ENCODE measurements at places on chromosomes 2 and 18.
A peak's percentile ranks its signal among the peaks of the same experiment; 100 is the strongest.

GRCh38 chr18:25334588-25334987, 17.4 kb downstream of the ZNF521 start:
- H3K4me3 ChIP-seq = no peak overlapping the region
- H3K4me1 ChIP-seq = peaks cover 21% of the 10 kb centered on the region
- peaks cover 2% of the 10 kb centered on the region for H3K36me3 ChIP-seq
- H3K27me3 ChIP-seq = no peaks in the 10 kb centered on the region
- no peak overlapping the region for H3K27ac ChIP-seq

DNA sequence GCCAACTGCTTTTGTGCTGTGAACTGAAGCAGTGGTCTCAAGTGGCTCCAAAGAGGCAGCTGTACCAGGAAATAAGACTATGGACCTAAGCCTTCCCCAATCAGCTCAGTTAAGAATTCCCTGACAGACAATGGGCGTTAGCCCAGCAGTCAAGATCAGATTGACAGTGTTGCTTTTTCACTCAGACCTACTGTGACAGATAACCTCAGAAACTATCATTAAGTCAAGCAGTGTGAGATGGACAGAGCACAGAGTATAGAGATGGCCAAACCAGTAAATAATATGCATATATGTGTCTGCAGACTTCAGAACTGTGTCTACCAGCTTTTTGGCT, 215.3 kb downstream of the ZFP36L2 start:
- H3K27me3 ChIP-seq = no peaks in the 10 kb centered on the region
- no peak overlapping the region for H3K27ac ChIP-seq
- H3K4me1 ChIP-seq = no peaks in the 10 kb centered on the region

GRCh38 chr2:163878718-163879117, 142.9 kb upstream of the FIGN start:
- H3K27ac ChIP-seq = no peak overlapping the region
- no peak for DNase-seq
- no peaks in the 10 kb centered on the region for H3K27me3 ChIP-seq

- H3K36me3 ChIP-seq = no peaks in the 10 kb centered on the region
- H3K4me3 ChIP-seq = no peak overlapping the region
- H3K27ac ChIP-seq = no peak overlapping the region
- H3K4me1 ChIP-seq = no peaks in the 10 kb centered on the region
- H3K27me3 ChIP-seq = no peaks in the 10 kb centered on the region
Observed at GRCh38 chr2:77831898-77832297, 309.7 kb upstream of the LRRTM4 start.

GRCh38 chr2:191907545-191907944, 60.7 kb upstream of the CAVIN2 start:
- no peak overlapping the region for H3K27ac ChIP-seq
- no peak overlapping the region for H3K4me3 ChIP-seq
- no peak for DNase-seq

DNA sequence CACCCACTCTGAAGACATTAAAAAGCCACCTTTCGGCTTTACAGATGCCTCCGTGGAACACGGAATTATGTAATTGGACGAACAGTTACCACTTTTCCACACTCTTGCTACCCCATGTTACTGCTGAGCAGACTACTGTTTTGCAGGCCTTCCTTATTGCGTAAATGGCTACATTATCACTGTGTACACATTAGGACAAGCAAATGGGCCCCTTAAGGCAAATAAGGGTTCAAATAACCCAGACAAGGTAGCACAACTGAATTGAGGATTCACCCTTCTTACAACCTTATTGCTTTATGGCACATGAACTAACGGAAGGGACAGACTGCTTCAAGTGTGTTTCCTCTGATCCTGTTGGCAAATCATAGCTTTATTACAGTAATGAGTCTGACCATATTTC, 832.2 kb upstream of the FANCL start:
- no peaks in the 10 kb centered on the region for H3K36me3 ChIP-seq
- H3K27ac ChIP-seq = no peak overlapping the region
- H3K4me1 ChIP-seq = peaks cover 6% of the 10 kb centered on the region
- H3K4me3 ChIP-seq = no peak overlapping the region
- H3K27me3 ChIP-seq = peaks cover under 1% of the 10 kb centered on the region
- no peak for DNase-seq

GRCh38 chr2:118989481-118989880, 47.5 kb downstream of the MARCO start:
- peaks cover 15% of the 10 kb centered on the region for H3K27me3 ChIP-seq
- H3K27ac ChIP-seq = no peak overlapping the region
- DNase-seq = no peak
- H3K4me1 ChIP-seq = no peaks in the 10 kb centered on the region
- H3K4me3 ChIP-seq = no peak overlapping the region
- H3K36me3 ChIP-seq = no peaks in the 10 kb centered on the region

DNA sequence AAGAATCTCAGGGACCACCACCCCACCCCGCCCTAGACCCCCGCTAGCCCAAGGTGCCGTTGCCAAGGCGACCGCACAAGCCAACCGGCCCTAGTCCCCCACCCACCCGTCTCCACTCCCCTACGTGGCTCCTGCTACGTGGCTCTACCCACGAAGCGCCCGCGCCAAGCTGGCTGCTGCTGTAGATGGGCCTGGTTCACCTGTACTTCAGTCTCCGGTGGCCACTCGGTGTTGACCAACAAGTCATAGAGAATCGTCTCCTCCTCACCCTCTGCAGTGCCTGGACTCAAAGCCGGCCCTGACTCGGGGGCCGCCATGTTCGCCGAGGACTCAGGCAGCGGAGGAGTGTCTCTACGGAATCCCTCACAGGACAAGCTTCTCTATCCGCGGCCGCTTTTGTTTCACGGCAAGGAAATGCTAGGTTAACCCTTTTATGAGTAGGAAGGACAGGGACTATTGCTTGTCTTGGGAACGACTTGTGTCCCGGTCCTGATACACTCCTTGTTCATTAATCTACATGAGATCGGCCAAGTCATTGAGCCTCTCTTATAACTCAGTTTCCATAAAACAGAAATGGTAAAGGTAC, at the start of gene NBAS:
TSS of gene NBAS (minus strand) at position 347 of the 586 bp plus-strand sequence. CDS start at position 317, 30 bp downstream.
- H3K27ac ChIP-seq = peak within 1 kb of the TSS; percentile 99
- peaks cover 8% of the 10 kb centered on the region for H3K27me3 ChIP-seq
- H3K36me3 ChIP-seq = no peaks in the 10 kb centered on the region

DNA sequence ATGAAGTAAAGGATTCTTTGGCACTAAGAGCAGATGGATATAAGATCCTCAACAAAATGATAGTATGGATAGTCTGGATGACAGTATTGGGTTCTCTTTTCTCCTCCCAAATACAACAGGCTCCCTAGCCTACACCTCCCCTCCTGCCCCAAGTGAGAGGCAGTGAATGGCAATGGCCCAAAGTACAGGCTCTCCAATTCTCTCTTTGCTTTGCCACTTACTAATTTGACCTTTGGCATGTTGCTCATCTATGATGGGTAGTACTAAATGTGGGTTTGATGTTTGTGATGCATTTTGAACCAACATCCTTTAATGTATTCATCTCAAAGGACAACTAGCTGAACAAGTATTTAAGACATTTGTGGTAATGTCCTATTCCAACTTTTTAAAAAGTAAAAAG, 65.9 kb downstream of the EIF5B start:
- no peaks in the 10 kb centered on the region for H3K27me3 ChIP-seq
- H3K4me1 ChIP-seq = no peaks in the 10 kb centered on the region
- H3K27ac ChIP-seq = no peak overlapping the region
- no peak for DNase-seq
- H3K36me3 ChIP-seq = peaks cover 39% of the 10 kb centered on the region

DNA sequence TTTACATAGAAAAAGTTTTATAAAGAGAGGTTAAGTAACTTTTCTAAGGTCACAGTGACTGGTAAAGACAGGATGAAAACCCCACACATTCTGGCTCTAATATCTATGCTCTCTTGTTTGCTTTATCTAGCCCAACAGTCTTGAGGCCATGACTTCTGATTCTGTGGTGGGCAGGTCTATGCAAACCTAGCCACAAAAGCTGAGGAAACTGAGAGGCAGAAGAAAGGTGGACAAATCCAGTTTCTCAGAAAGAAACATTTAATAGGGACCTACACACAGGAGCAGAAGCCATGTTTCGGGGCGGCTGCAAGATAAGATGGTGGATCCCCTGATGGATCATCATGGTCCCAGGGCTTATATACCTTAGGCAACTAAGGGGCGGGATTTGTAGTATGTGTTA, 21.8 kb downstream of the HSPD1 start:
- no peaks in the 10 kb centered on the region for H3K4me1 ChIP-seq
- no peak overlapping the region for H3K27ac ChIP-seq
- H3K36me3 ChIP-seq = peaks cover 8% of the 10 kb centered on the region
- no peak overlapping the region for H3K4me3 ChIP-seq
- H3K27me3 ChIP-seq = no peaks in the 10 kb centered on the region

DNA sequence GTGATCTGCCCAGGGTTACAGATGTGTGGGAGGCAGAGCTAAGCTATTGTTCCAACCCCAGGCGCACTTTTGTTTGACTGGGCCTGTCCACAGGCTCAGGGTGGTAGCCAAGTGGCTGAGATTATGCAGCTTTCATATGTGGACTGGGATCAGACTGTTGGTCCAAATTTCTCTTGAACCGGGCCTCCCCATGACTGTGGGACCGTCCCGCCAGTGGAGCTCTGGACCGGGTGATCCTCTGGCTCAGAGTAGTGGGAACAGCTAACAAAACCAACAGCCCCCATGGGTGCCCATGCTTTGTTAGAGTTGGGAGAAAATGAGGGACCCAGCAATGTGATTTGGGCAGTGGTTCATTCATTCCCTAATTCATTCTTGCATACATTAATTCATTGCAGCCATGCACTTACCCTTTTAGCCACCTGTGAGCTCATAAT, 86.8 kb upstream of the HS6ST1 start:
- no peaks in the 10 kb centered on the region for H3K36me3 ChIP-seq
- peaks cover 15% of the 10 kb centered on the region for H3K4me1 ChIP-seq
- peak; percentile 33 for DNase-seq
- H3K27me3 ChIP-seq = no peaks in the 10 kb centered on the region
- no peak overlapping the region for H3K27ac ChIP-seq

GRCh38 chr2:177320596-177320995, 56.1 kb upstream of the NFE2L2 start:
- no peaks in the 10 kb centered on the region for H3K4me1 ChIP-seq
- no peak overlapping the region for H3K27ac ChIP-seq
- H3K4me3 ChIP-seq = no peak overlapping the region
- no peak for DNase-seq

GRCh38 chr2:128026448-128027277, 1.2 kb downstream of the SAP130 start:
- H3K27ac ChIP-seq = peak overlapping the region; percentile 90
- H3K27me3 ChIP-seq = no peaks in the 10 kb centered on the region
- H3K36me3 ChIP-seq = peaks cover 3% of the 10 kb centered on the region
- peak; percentile 91 for DNase-seq
- H3K4me3 ChIP-seq = peak overlapping the region; percentile 94

GRCh38 chr2:149132339-149132738, 93.8 kb downstream of the LYPD6B start:
- no peak for DNase-seq
- H3K27me3 ChIP-seq = no peaks in the 10 kb centered on the region
- H3K4me3 ChIP-seq = no peak overlapping the region
- H3K27ac ChIP-seq = no peak overlapping the region
- peaks cover 3% of the 10 kb centered on the region for H3K4me1 ChIP-seq

GRCh38 chr18:57207124-57207916, 60.4 kb downstream of the BOD1L2 start:
- H3K4me3 ChIP-seq = no peak overlapping the region
- H3K27ac ChIP-seq = no peak overlapping the region
- no peaks in the 10 kb centered on the region for H3K36me3 ChIP-seq
- peaks cover 30% of the 10 kb centered on the region for H3K27me3 ChIP-seq

Data from chondrocyte (in vitro differentiated cells).